Immature natural killer cell (primary cell): ENCODE measurements at places on chromosomes 1 and 21.

DNA sequence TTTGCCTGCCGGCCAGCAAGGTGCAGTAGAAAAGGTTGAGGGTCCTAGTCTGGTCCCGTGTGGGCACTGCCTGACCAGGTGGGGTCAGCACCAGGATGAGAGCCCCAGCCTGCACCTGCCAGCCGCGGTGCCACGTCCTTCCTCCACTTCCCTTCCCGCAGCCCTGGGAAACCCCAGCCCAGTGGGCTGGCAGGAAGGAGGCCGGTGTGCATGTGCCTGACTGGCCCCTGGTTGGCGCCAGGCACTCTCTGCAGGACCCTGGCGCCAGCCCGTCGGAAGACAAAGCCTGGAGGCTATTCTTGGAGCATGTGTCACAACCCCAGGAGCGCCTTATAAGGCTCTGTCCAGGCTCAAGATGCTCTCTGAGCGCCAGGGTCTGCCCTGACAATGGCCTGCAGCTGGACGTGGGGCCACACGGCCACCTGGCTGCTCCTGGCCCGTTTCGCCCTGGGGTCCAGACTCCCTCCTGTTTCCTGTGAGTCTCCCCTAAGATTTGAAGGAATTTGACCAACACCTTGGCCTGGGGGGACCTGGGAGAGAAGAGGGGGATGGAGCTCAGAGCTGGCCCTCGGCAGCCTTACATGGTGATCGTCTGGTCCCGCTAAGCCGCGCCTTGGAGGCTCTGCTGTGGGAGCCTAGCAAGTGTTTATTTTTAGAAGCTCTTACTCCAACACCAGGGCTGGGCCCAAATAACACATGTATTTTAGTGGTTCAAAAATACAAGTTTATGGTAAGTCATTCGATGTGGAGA, 31.9 kb upstream of the POFUT2 start:
- no peak for DNase-seq

GRCh38 chr1:30812076-30812475, 54.5 kb upstream of the LAPTM5 start:
- DNase-seq, result no peak

- no peak for DNase-seq
Measured at GRCh38 chr1:161497961-161498360, 7.3 kb upstream of the FCGR2A start.

- no peak for DNase-seq
Measured at GRCh38 chr1:219247441-219247840, 73.8 kb downstream of the LYPLAL1 start.

GRCh38 chr1:175000697-175001187, 995 bp downstream of the CACYBP start:
- DNase-seq, result no peak

DNA sequence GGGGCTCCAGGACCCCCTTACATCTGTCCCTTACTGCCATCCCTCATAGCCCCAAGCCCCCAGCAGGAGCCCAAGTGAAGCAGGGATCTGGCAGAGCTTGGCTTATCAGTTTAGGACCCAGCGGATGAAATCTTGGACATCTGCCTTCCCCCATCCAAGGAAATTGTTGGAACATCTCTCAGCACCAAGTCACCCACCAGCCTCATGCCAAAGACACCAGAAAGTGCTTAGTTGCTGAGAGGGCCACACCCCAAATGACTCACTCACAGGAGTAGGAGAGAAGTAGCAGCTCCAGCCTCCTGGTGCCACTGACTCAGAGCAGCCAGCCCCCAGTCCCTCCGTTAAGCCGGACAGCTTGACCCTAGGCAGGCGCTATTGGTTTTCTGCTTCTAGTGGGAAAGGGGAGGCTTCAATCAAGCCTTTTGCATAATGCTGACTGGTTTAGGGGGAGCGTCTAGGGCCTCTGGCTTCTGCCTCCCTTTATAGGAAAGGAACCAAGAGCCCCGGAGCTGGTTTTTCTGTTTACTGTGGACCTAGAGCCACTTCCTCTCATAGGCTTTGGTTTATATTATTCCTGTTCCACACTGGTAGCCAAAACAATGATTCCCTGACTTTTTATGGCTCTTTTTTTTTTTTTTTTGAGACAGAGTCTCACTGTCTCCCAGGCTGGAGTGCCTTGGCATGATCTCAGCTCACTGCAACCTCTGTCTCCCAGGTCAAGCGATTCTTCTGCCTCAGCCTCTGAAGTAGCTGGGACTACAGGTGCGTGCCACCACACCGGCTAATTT, 114.2 kb upstream of the IPO9 start:
- no peak for DNase-seq

DNA sequence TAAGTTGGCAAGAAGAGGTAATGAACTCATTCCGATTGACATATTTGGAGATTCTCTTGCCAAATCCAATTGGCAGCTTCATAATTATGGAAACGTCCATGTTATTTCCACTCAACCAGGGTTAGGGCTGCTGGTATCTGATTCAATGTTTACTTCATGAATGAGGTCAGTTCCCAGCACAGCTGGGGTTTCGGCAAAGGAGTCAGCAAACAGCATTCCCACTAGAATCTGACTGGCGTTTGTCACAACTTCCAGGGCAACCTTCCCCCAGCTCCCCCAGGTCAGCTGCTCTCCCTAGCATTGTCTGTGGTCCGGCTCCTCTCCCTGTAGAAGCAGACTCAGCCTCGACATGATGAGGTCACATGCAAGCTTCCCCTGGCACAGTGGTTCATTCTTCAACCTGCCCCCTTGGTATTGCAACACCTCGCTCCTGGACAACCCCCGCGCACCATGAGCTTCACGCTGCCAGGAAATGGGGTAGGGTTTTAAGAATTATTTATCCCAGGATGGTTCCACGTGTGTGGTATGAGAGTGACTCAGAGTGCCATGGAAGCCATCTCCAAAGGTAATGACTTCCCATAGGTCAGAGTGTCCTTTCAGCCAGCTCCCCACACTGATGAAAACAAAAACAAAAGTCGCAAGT, 100.7 kb upstream of the SLC25A33 start:
- no peak for DNase-seq

- no peak for DNase-seq
Measured at GRCh38 chr1:11924334-11925195, 1.7 kb downstream of the KIAA2013 start.

DNA sequence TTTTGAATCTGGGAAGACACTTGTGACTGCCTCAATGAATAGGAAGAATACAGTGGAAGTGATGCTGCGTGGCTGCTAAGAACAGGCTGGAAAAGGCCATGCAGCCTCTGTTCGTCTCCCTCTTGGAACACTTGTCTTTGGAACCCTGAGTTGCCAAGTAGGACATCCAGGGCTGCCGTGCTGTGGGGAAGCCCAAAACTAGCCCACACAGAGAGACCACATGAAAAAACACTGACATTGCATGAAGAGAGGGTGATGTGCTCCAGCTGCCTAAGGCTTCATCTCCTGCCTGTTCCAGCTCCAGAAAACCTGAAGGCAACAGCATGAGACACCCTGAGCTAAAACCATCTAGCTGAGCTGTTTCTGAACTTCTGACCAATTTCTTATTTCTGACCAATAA, 61.1 kb upstream of the GNG4 start:
- DNase-seq, result no peak

GRCh38 chr1:98232678-98233077, 311.8 kb upstream of the DPYD start:
- DNase-seq, result peak; percentile 25

- DNase-seq, result no peak
Measured at GRCh38 chr21:14977814-14978213, 87.0 kb downstream of the NRIP1 start.

DNA sequence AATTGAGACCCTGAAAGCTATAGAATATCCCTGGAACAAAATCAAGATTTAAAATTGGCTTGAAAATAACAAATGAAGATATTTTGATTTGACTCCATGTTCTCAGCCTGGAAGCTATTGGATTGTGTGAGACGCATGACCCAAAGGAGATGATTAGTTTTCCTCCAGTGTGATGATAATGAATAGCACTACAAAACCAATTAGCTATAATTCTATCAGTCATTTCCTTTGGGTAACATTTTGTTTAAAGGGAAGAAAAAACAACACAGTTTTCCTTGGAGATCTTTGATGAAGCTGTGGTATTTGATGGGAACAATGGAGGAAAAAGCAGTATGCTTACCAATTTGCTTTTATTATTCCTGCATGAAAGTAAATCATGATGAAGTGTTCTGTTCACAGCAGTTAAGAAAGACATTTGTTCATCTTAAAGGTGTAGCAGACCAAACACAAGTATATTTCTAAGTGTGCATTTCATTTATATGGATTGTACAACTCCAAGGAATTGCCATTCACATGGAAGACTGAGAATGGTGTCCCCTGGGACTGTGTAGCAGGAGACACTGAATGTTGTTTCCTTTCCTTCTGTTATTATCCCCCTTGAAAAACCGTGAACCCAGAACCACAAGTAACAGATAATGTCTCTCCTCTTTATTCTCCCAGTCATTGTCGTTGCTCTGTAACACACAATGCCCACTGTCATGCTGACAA, 111.4 kb downstream of the CACHD1 start:
- no peak for DNase-seq

- DNase-seq, result no peak
Measured at GRCh38 chr1:248752161-248753028, 3.2 kb downstream of the LYPD8 start.

GRCh38 chr1:59543211-59543668, 246.3 kb downstream of the FGGY start:
- no peak for DNase-seq

GRCh38 chr1:31869449-31869848, 53.6 kb upstream of the SPOCD1 start:
- DNase-seq, result no peak
